ENCODE measurements at places on chromosomes 5 and 9.

GRCh38 chr5:128632264-128632663, 94.2 kb upstream of the FBN2 start:
- no peak for DNase-seq

GRCh38 chr9:126109575-126109974, 217.1 kb upstream of the MVB12B start:
- DNase-seq: no peak

GRCh38 chr5:93755716-93756115, 14.3 kb upstream of the POU5F2 start:
- no peak for DNase-seq

GRCh38 chr9:104993291-104993963, 65.5 kb upstream of the ABCA1 start:
- no peak for DNase-seq

- no peak for DNase-seq
These were observed 547.7 kb downstream of the MAT2B start for GRCh38 chr5:164053123-164053522.

DNA sequence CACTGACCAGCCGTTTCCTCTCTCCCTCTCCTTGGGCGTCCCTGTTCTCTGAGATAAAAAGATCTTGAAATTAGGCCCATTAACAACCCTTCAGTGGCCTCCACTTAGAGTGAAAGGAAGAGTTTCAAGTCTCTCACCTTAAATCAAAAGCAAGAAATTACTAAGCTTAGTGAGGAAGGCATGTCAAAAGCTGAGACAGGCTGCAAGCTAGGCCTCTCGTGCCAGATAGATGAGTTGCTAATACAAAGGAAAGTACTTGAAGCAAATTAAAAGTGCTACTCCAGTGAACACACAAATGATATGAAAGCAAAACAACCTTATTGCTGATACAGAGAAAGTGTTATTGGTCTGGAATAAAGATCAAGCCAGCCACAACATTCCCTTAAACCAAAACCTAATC, 331.3 kb upstream of the SEMA6A start:
- DNase-seq: no peak

DNA sequence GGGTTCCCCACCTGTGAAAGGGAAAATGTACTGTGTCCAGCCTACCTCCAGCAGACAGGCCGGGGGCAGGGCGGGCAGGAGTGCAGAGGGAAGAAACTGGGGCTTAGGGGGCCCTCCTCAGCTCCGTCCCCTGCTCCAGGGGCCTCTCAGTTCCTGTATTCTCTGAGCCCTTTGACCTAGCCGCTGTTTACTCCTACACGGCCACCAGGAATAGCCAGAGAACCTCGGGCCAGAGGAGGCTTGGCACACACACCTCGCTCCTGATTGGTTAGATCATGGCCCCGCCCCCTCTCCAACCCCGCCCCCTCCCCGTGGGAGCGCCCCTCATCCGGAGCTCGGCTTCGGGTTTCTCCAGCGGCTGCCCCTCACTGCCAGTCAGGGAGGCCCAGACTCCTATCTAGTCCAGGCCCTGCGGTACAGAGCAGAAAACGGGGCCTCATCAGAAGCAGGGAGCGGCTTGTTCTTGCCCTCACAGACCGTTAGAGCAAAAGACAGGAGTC, 2.2 kb downstream of the ST6GALNAC6 start:
- DNase-seq: no peak

GRCh38 chr9:117809751-117810150, 105.5 kb downstream of the TLR4 start:
- DNase-seq: no peak

- DNase-seq: no peak
These were observed 4.5 kb downstream of the ROR2 start for GRCh38 chr9:91945277-91946085.

DNA sequence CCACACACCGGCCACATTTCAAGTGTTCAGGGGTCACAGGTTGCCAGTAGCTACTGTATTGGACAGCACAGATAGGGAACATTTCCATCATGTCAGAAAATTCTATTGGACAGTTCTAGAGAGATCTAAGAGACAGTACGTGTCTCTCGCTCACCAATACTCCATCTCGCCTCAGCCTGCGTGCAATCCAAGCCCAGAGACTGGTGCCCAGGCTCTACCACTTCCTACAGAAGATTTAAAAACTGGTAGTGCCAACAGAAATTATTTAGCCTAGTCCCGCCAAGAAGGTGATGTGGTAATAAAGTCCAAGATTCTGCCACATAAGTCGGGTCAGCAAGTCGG, 390 bp upstream of the SNX2 start:
- no peak for DNase-seq

DNA sequence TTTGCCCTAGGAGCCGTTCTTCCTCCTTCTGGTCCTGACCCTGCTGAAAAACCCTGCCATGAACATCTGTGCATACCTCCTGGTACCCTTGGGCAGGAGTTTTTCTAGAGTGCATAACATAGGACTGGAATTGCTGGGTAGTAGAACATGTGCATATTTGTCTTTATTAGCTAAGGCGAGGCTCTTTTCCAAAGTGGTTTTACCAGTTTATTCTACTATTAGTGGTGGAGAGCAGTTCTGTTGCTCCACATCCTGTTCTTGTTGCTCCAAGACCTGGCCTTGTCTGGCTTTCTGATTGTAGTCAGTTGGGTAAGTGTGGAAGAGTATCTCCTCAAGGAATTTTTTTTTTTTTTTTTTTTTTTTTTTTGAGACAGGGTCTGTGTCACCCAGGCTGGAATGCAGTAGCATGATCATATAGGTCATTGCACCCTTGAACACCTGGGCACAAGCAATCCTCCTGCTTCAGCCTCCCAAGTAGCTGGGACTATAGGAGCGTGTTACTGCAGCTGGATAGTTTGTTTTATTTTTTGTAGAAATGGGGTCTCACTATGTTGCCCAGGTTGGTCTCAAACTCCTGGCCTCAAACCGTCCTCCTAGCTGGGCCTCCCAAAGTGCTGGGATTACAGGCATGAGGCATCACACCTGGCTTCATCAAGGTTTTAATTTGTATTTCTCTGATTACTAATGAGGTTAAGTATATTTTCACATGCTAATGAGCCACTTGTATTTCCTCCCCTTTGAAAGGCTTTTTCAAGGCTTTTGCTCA, 85.2 kb downstream of the SPRY4 start:
- no peak for DNase-seq

DNA sequence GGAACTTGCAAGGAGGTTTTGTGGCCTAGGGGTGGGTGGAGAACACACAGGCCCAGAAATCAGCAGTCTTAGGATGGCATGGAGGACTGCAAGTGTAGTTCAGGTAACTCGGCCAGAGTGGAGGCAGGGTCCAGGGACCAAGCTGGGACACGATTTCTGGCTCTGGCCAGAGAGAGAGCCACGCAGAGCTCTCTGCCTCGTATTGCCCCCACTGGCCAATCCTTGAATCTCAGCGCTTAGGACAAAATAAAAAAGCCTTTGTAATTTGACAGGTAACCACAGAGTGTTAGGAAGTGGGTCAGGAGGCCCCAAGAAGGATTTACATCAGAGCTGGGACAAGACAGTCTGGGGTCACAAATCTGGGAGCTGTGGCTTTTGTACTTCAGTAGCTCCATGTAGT, 11.7 kb downstream of the MAP3K1 start:
- no peak for DNase-seq

DNA sequence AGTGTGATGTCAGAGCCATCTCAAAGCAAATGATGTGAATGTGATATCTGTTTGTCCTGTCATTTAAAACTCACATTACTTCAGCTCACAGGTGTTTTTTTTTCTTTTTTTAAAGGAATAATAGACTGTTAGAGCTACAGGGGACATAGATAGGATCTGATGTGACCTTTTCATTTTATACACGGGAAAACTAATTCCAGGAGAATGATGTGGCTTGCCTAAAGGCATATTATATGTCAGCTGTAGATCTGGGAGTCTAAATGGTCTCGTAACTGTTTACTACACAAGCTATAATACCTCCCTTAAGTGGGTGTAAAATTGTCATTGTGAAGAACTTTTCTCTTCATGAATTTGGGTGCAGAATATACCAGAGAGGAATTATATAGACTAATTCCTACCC, 2.0 kb downstream of the NMUR2 start:
- DNase-seq: no peak

DNA sequence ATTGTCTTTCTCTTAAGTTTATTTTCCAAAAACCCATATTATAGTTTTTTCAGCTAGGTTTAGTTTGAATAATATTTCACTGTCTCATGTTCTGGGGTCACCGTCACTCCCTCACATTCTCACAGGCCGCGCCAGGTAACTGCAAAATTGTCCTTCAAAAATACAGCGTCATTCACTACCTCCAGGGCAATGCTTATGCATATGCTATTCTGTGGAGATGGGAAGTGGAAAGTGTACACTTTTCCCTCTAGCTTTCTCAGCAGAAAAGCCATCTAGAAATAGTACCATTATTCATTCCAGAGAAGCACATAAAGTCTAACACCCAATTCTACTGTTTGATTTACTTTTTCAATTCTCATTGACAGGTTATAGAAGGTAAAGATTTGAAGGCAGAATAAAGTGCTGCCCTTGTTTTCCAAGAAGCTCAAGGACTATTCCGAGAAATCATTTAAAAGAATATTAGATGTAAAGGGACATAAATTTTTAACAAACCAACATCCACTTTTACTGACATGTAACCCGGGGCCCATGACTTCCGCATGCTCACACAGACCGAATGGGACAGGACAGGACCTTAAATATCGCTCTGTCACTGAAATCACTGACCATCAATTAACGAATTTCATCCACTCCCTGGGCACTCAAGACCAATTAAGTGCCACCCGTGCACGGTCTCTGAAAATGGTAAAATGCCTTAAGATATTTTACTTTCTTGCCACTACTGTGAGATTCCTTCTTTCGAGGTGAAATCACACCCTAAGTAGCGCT, 720 bp downstream of the NUDT12 start:
- no peak for DNase-seq

Data from T-helper 17 cell (primary cell).